ENCODE measurements at places on chromosomes 5 and 9. TPM values are rescaled to one million over a fixed set of nuclear protein-coding genes. Genes with fewer than 3 reads are reported as not detected.

GRCh38 chr5:96654209-96654608, 8.0 kb upstream of the CAST start:
- DNase-seq: no peak

DNA sequence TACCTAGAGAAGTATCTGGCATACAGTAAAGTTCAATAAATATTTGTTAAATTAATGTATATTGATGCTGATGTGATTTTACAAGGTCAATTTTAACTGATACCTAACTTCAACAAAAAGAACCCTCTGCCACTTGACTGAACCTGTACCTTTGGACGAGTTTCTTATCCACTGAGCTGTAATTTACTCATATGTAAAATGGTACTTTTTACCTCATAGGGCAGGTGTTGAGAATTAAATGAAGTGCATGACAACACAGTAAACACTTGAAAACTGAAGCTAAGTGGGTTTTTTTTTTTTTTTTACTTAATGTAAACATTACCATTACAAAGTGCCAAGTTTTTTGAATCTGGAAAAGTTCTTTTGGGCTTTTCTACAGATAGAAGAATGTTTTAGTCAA, 15.4 kb downstream of the NIPSNAP3B start:
- DNase-seq: no peak

- DNase-seq: no peak
Measured at GRCh38 chr5:65163698-65164097, 318.0 kb downstream of the ADAMTS6 start.

DNA sequence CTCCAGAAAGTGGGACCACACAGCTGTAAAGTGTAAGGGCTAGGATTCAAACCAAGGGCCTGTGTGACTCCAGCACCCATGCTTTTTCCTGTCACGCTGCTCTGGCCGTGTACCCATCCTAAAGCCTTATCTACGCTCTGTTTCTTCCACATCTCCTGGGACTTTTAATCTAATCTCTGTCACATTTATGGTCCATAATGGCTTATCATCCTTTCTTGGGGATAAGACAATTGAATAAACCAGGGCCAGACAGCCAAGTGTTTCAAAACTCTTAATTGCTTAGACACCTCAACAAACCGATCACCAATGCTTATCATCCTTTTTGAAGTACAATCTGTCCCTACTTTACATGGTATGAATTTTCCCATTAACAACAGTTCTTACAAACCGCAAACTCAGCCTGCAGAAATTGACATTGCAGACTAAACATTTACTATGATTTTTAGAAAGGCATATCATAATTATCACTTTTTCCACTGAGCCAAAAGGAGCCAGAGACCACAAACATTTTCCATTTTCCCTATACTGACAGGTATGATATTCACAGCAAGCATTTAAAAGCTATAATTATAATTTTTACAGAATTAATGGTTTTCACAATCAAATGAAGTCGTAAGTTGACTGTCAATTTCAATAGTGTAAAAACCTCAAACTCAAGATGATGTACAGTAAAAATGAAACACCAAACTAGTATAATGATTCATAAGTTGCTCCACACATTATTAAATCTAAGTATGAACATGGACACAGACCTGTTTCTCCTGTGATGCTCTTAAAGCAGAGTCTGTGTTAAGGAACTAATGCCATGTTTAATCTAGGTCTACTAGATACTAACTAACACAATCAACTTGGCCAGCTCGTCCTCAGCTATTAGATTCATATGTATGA, 99.5 kb downstream of the FBXW11 start:
- no peak for DNase-seq

- no peak for DNase-seq
Measured at GRCh38 chr9:123299558-123300126, 31.3 kb upstream of the STRBP start.

DNA sequence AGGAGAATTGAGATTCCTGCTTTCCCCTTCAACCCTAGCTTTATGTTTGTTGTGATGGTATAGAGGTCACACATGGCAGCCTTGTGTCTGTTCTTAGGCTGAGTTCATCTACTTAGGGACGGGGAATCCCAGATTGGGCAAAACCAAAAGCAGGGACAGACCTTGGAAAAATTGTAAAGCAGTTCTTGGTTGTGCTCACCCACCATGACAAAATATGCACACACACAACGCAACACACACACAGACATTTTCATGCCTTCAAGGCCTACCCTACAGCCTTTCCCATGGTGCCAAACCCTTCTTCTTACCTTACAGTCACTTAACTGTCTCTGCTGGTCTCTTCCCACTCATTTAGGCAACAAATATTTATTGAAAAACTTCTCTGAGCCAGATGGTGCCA, 14.8 kb downstream of the PCDHGC5 start:
- DNase-seq: no peak

SPAG8 gene
- total RNA-seq: 0.99 TPM

FOXD4 gene
- total RNA-seq: 1.2 TPM

Measured in H4 (cell line).